Psoas muscle (tissue), 8 donors: ENCODE measurements at places on chromosomes 16 and 17. TPM values are rescaled to one million over a fixed set of nuclear protein-coding genes. Genes with fewer than 3 reads are reported as not detected.
A peak's percentile ranks its signal among the peaks of the same experiment; 100 is the strongest.

DNA sequence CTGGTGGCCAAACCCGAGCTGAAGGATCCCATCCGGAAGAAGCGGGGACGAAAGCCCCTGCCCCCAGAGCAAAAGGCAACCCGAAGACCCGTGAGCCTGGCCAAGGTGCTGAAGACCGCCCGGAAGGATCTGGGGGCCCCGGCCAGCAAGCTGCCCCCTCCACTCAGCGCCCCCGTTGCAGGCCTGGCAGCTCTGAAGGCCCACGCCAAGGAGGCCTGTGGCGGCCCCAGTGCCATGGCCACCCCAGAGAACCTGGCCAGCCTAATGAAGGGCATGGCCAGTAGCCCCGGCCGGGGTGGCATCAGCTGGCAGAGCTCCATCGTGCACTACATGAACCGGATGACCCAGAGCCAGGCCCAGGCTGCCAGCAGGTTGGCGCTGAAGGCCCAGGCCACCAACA lies 5.9 kb downstream of the CBX2 start:
- DNase-seq: no peak

GRCh38 chr16:22014271-22014873 lies 6.5 kb downstream of the MOSMO start:
- no peak for DNase-seq

GRCh38 chr16:52787709-52788108 lies 240.8 kb upstream of the TOX3 start:
- no peak for DNase-seq

GRCh38 chr16:88853325-88853941 lies 3.3 kb downstream of the GALNS start:
- no peak for DNase-seq

DNA sequence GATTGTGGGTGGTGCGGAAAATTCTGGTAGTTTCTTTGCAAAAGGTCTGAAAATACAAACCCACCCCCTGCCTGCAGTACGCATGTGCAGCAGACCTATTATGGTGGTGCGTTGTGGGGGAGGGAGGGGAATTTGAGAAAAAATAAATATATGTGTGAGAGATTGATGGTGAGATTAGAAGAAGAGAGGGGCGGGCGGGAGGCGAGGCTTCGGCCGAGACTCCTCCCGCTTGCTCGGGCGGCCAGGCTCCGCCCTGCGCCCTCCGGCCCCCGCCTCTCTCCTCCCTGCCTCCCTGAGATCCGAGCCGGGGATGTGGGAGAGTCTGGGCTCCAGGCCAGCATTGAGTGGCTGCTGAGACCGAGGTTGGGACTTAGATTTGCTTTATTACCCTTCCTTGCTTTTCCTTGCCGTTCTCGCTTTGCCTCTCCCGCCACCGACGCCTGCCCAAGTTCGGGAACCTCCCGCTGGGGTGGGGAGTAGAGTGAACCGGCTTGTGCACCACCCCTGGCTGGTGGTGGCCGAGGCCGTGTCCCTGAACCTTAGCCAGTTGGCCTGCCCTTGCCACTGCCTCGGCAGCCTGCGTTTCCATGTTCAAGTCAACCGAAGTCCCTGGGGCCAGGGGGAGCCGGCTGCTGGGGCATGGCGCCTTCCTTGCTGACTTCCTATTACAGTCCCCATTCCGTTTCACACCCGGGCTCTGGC lies 956 bp upstream of the CHD3 start:
- peak; percentile 90 for DNase-seq

DNA sequence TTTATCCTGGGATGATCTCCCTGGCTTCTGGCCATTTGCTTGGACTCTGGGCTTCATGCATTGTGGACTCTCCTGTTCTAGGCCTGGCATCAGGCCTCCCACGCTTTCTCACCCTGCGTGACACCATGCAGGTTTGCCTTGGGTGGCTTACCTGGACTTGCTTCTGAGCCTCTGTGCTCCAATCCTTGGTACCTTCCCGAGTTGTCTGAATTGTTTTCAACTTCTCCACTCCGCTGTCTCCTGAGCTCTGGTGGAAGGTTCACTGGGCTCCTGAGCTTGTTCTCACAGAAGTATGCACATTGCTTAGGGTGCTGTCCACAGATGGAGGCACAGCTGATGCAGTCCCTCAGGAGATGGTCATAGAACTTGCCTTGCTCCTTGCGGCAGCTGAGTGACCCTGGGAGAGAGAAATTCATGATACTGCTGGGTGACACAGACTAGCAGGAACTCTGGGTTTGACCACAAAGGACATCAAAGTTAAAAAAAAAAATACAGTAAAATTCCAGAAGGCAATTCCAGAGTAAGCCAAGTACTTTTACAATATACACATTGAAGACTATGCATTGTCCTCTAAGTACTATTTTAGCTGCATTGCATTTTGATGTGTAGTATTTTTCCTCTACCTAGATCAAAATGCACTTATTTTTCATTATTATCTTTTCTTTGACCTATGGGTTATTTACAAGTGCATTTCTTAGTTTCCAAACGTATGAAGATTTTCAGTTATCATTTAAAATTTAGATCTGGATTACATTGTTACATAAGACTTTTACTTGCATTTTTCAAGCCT lies 23.1 kb downstream of the TNFRSF13B start:
- no peak for DNase-seq

DNA sequence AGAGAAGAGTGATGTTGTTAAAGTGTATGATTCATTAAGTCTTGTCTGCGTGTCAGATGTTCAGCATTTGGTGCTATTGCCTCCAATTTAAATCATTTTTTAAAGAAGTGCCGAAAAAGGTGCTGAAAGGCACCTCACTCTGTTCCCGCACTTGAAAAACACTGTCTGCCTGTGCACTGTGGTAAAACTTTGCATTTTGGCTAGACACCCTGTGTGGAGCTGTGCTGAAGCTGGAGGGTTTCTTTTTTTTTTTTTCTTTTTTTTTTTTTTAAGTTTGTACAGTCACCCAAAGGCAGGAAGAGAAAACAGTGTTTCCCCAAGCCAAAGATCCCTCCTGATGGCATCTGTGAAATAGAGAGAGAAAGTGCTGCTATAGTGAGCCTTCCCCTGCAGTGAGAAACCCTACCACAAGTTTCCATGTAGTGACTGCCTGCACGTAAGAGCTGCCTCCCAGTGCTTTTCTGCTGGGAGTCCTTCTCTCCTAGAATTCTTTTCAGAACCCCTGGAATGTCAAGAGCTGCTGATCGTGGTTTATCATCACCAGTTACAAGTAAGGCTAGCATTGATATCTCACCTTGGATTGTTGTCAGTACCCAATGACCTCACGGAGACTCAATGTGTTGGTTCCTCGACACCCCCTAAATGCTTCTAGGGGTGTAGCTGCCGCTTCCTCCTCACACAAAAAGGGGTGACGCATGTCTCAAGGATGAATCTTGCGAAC lies 116.0 kb upstream of the SOX9 start:
- no peak for DNase-seq

GRCh38 chr17:73585583-73585982 lies 58.7 kb downstream of the SDK2 start:
- DNase-seq: no peak

- peak; percentile 64 for DNase-seq
Measured at GRCh38 chr16:87350681-87351319, 32.8 kb downstream of the FBXO31 start.

- DNase-seq: no peak
Measured at GRCh38 chr17:49082231-49082630, 50.3 kb upstream of the B4GALNT2 start.

DNA sequence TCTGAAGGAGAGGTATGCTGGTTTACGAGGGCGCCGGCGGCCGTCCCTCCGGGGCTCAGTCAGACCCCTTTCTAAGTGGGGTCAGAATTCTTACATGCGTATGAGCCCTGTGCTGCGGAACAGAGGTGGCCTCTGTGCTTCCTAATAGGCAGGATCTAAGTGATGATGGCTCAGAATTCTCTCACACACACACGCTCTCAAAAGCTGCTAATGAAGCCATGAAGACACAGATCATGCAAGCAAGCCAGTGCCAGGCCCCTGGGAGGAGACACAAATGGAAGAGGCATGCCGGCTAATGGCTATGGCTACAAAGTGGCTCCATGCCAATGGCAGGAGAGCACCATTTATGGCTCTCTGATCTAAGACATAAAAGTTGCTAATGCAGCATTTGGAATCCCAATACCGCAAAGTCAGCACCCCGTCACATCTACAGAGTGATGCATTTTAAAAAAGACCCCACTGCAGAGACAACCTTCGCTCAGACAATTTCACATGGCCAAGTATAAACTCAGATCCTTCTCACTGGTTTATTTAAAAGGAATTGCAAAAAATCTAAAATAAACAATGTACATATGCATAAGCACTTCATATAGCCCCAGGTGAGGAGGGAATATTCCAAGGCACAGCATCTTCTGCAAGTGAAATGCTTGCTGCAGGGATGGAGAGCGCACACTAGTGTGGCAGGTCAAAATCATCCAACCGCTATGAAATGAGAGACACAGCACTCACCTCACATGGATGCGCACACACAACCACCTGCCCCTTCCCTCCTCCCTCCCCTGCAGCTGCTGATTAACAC lies 24.5 kb downstream of the NPLOC4 start:
- no peak for DNase-seq

DNA sequence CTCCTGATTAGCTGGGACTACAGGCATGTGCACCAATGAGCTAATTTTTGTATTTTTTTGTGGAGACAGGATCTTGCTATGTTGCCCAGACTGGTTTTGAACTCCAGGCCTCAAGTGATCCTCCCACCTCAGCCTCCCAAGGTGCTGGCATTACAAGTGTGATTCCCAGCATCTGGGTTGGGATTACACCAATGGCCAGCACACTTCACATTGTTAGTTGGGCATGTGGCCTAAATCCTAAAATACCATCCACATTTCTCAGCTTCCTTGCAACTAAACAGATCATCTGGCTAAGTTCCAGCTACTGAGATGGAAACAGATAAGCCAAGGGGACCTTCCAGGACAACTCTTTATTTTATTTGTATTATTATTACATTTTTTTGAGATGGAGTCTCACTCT lies 9.9 kb downstream of the RABEP2 start:
- no peak for DNase-seq

Gene CCNF
- total RNA-seq: 1.2 TPM

Gene CCL16
- total RNA-seq: not detected

Gene MYH1
- total RNA-seq: 166 TPM

Gene ACACA
- total RNA-seq: 37.9 TPM

Gene SCARF1
- 5.8 TPM for total RNA-seq

Gene PYCARD
- 3.2 TPM for total RNA-seq

Gene GNPTG
- total RNA-seq: 35.4 TPM

Gene RSKR
- 7.6 TPM for total RNA-seq
